ENCODE measurements at places on chromosomes 12 and 14.

DNA sequence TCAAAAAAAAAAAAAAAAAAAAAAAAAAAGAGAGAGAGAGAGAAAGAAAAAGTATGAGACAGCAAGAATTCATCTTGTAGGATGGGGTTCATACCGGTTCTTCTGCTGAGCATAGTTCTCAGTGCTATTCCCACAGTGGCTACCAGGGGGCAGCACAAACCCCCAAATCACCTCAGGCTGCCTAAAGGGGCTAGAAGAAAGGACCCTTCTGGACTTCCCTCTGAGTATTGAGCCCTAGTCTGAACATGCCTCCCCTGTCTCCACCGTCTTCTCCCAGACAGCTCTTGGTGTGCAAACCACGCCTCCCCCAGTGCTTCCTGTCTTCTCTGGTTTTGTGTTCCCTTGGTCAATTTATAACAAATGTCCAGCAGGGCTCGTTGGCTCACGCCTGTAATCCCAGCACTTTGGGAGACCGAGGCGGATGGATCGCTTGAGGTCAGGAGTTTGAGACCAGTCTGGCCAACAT, 31.3 kb upstream of the SMUG1 start:
- DNase-seq, result peak; percentile 67

DNA sequence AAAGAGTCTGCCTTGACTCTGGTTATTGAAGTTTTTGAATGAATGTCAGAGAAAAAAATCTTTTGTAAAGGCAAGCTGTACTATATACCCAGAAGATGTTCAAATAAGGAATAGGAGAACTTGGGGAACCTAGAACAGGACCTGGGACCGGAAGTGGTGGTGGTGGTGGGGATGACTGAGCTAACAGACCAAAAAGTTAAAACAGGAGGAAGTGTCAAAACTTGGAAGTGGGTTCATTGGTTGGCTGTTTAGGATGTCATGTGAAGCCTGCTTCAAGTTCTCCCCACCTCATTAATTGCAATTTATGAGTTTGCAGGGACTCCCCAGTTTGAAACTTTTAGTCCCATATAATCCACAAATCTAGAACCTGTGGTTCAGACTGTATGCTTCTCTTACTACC, 26.2 kb downstream of the PLXNC1 start:
- no peak for DNase-seq

DNA sequence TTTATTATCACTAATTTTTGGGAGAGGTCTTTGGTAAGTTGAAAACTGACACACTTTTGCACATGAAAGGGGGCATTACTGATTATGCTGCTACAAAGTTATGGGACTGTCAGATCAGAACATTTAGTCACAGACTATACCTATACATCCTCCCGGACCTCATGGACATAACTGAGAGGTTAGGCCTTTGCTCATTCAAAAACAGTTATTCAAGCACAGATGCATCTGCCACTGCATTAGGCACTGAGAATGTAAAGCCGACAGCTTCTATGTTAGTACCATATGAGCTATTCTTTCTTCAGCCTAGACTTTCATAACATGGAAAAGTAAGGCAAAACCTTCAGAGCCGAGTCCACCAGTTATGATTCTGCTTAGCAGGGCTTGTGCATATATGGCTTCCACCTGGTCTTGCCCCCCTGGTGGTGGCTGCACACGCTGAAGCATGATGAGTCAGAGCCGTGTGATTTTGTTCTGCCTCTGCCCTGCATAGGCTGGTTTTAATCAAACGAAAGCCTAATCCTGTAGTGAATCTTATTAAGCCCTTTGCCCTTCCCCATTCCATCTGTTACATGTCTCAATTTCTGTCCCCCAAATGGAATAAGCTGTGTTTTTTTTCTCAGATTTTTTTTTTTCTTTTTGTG, 21.8 kb upstream of the RNU6-8 start:
- no peak for DNase-seq

DNA sequence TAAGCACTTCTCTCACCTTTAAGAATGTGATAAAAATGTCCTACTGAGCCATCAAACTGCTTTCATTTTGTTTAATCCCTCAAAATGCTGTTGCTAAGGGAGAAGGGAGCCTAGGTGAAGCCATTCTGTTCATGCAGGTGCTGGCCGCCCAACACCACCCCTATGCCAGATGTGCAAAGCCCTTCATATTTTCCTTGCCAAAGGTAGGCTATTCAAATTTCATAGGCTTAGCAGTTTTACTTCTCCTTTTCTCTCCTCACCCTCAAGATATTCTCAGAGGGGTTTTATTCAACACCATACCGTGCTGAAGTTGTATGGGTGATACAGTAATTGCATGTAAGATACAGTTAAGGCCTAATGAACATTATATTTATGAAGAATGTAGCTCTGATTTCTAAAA, 461.7 kb downstream of the GXYLT1 start:
- no peak for DNase-seq

DNA sequence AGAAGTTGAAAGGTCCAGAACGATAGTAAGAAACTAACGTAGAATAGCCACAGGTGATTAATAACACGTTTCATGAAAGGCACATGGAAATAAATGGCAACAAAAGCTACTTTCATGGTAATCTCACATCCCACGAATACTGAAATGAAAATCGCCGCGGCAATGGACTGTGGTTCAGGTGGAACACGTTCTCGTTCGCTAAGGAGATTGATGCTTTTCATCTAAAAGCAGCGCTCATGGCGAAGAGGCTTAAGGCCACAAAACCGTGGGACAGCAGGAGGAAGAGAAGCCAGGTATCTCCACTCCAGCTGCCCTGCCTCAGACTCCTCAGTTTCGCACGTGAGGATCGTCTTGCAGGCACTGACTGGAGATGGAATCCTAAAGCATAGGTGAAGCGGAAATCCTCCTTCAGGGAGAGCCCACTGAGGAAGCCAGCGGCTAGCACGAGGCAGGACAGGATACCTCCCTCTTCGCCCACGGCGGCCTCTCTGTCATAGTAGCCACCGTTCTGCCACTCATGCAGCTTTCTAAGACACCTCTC, 696 bp upstream of the GPHN start:
- DNase-seq, result no peak

GRCh38 chr14:99817331-99817730, 24.1 kb downstream of the EML1 start:
- DNase-seq, result no peak

GRCh38 chr12:96198965-96199364, 4.8 kb downstream of the ELK3 start:
- DNase-seq, result no peak

DNA sequence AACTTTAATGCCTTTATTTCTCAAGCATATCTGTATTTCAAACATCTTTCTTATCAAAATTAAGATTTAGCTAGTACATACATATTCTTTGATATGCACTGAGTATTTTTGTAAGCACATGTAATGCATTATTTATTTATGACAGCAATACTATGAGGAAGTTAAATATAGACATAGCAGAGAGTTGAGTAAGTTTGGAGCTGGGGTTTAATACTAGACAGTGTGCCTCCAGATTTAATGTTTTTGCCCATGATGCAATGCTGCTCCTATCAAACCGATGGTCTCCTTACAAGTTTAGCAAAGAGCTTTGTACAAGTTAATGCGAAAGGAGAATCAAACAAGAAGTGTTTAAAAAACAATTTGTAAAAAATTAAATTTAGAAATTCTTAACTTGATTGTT, 826.6 kb upstream of the MGAT4C start:
- no peak for DNase-seq

- no peak for DNase-seq
Measured at GRCh38 chr14:66139432-66139831, 346.7 kb upstream of the CCDC196 start.

GRCh38 chr12:131535779-131536178, 175.1 kb upstream of the SFSWAP start:
- DNase-seq, result no peak

Measured in stimulated activated CD4-positive, alpha-beta T cell treated with anti-CD3 and anti-CD28 coated beads, Interleukin-12 subunit alpha, Interleukin-12 subunit beta, amount 100 ng/mL, for 24 hours (primary cell).